Head of caudate nucleus (tissue), 42 donors: ENCODE measurements at places on chromosomes 11 and 22.

- no peak for DNase-seq
Observed at GRCh38 chr22:46584081-46584921, 35.9 kb upstream of the GRAMD4 start.

DNA sequence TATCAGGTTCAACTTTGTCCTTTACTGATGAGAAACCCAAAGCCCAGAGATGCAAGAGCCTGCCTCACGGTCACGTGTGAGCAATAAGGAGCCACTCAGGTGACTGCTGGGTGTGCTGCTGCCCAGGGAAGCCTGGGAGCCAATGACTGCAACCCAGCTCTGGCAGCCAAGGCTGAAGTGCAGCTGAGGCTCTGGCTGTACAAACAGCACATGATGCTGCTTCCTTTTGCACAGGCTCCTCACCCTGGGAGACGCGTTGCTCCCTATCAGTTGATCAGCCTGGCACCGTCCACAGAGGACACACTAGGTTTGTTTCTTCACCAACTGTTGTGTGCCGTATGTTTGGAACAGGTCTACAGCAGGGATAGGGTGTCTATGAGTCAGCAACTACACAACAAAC lies 168.7 kb downstream of the EFCAB6 start:
- DNase-seq, result no peak

DNA sequence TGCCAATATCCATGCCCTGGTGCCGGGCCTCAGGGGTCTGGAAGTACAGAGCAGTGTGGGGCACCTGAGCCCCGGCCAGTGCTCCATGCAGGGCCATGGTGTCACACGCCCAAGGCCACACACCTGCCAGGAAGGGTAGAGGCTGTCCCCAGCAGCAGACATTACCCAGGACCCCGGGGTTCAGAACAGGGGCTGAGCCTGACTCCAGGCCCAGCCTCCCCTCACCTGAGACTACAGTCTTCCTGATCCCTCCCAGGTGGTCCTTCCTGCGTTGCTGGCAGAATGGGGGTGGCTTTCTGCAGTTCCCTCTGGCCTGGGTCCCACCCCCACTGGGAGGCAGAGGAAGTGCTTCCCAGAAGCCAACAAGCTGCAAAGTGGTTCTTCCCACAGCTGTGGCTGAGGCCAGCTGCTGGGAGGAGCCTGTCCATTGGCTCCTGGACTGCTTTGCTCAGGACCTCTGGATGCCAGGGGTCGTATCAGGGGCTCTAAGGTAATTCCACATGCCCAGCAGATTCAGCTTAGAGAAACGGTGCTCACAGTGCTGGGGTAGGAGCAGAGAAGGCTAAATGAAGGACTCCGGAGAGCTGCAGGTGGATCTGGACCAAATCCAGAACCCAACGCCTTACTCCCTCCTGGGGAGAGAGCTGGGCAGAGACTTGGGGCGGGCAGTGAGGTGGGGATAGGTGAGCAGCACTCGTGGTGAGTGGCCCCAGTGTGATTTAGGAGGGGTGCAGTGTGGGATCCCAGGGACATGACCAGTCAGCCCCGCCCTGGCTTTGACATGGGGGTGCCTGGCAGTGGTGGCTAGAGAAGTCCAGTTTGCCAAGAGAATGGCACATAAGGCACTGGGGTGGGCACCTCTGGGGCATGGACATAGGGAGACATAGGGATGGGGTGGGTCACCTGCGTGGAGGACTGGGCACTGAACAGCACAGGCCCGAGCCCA lies 12.6 kb downstream of the TCIRG1 start:
- DNase-seq, result no peak

GRCh38 chr22:39068033-39068785 lies 8.9 kb upstream of the APOBEC3G start:
- no peak for DNase-seq

DNA sequence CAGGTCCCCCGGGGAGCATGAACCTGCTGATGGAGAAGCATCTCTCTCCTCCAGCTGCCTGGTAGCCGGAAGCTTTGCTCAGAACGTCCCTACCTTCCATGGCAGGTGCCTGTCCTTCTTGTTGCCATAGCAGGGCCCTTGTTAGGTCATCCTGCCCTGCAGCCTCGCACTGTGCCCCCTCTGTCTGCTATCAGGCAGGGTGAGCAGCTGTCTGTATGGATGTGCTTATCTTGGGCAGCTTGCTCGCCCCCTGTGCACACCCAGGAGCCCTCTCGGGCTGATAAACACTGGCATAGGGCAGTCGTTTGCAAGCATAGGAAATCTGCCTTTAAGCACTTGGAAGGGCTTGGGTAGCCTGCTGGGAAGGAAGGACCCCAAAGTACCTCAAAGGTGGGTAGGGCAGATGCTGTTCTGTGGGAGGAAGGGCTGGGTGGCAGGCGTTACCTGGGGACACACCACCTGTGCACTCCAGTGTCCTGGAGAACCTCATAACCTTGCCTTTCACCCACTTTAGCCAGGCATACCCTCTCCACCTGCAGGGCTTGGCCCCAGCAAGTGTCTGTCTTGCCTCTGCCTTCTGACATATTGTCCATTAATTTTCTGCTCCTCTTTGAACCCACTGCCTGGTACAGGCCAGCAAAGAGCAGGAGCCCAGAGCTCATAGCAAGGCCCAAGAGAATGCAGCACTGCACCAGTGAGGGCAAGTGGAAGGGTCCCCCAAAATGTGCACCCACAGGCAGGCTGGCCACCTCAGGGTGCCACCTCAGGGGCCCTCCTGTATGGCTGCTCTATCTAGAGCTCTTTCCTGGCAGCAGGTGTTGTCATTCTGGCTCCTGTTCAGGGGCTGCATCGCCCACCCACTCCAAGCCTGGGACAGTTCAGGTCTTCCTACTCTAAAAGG lies 8.0 kb upstream of the COMT start:
- DNase-seq, result no peak

DNA sequence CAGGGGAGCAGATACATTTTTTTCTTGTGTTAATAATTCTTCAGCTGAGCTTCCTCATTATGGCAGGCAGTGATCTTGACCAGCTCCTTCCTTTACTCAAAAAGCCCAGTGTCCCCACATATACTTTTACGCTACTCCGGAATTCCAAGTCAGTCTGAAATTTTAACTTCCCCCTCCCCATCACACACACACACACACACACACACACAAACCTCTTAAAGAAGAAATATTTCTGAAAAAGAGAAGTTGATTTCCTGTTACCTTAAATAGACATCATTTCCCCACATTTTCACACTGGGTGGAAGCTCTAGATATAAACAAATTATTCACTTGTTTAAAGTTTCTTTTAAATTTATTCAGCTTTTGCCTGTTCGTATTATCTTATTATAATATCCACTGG lies 113.9 kb downstream of the DBX1 start:
- DNase-seq, result no peak

DNA sequence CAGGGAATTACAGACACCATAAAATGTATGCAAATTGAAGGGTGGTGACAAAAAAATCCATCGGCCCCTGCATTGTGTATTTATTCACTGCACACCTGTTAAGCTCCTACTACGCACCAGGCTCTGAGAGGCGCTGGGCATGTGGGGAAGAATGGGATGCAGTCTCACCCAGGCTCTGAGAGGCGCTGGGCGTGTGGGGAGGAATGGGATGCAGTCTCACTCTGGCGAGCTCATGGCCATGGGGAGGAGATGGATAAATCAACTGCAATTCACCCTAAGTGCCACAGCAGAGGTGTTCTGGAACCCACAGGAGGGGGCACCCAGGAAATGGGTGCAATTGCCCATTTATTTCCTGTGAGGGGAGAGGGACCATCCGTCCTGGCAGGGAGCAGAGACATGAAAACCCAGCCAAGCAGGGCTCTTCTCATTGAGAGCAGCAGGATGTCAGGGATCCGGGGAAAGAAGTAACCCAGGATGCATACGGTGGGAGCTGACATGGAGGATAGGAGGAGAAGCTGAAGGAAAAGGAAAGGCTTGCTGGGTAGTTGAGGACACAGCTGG lies 798.7 kb downstream of the TBC1D22A start:
- DNase-seq, result no peak

- no peak for DNase-seq
Observed at GRCh38 chr11:118004543-118005223, 18.5 kb downstream of the IL10RA start.

DNA sequence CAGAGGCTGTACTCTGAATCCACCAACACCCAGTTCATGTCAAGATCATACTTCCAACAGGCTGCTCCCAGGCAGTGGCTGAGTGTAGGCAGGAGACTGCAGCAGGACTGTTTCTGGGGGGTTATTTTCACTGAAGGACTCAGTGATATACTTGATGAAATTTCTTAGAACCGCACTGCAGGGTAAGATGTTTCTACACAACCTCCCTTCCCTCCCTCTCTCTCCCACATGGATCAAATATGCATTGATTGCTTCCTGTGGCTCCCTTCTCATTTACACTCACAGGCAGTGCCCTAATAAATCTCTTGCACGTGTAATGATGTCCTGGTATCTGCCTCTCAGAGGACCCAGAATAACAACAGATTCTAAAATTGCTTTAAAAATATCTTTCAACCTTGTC lies 251.3 kb upstream of the CCDC179 start:
- DNase-seq, result no peak

GRCh38 chr11:95337972-95338429 lies 107.0 kb upstream of the SESN3 start:
- DNase-seq, result no peak

GRCh38 chr22:19991645-19992451 lies 24.8 kb downstream of the ARVCF start:
- peak; percentile 43 for DNase-seq

- peak; percentile 71 for DNase-seq
Observed at GRCh38 chr11:8192016-8192895, 23.4 kb upstream of the RIC3 start.

GRCh38 chr11:110631551-110631950 lies 80.7 kb downstream of the ARHGAP20 start:
- DNase-seq, result no peak

DNA sequence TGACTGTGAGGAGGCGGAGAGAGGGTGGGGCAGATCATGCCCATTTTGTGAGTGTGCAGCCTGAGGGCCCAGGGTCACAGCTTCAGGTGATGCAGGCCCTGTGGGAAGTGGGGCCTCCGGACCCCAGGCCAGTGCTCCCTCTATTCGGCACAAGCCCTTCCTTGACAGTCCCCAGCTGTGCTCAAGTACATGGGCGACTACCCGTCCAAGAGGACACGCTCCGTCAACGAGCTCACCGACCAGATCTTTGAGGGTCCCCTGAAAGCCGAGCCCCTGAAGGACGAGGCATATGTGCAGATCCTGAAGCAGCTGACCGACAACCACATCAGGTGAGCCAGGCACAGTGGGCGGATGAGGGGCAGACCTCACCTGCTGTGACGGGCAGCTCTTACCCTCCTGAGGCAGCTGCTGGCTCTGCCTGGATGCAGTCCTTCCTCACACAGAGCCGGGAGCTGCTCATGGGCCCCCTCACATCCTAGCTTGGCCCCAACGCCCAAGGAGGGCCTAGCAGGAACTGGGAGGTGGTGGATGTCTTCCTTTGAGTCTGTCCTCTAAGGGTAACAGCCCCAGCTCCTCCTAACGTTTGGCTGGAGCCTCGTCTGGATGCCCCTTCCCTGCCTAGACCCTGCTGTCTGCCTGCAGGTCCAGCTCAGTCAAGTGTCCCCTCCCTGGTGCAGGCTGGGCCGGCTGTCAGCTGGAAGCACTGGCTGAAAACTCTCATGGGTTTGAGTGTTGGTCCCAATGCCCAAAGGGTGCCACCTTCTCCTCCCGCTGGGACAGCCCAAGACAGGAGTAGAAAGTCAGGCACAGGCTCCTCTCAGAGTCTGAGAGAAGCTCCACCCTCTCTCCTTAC lies 76.1 kb downstream of the MYO7A start:
- no peak for DNase-seq

DNA sequence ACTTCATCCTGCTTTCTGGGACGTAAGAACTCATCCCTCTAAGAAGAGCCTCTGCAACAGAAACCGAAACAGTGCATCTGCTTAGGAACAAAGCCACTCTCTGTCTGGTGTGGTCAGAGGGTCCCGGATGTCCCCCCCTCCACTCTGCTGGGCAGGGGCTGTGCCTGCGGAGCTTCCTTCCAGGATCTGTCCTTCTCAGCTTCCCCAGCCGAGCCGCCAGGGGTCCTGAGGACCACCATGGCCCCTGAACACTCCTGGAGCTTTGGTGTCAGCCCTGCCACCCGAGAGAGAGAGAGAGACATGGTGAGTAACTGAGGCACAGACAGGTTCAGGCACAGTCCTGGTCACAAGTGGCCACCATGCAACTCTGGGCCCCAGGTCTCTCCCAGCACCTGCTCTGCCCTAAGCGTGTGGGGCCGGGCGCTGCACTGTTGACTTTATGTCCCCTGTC lies 24.4 kb upstream of the MGAT3 start:
- DNase-seq, result peak; percentile 55

- no peak for DNase-seq
Observed at GRCh38 chr11:62774407-62774806, 3.2 kb downstream of the TAF6L start.

GRCh38 chr11:46978005-46978491 lies 41.5 kb downstream of the CSTPP1 start:
- no peak for DNase-seq

- DNase-seq, result no peak
Observed at GRCh38 chr11:124837491-124837856, 27.8 kb upstream of the ROBO3 start.

- no peak for DNase-seq
Observed at GRCh38 chr11:9315078-9315688, 790 bp upstream of the TMEM41B start.

GRCh38 chr11:17753153-17753552 lies 18.6 kb downstream of the KCNC1 start:
- no peak for DNase-seq

- DNase-seq, result no peak
Observed at GRCh38 chr11:22177186-22177585, 15.7 kb upstream of the ANO5 start.

DNA sequence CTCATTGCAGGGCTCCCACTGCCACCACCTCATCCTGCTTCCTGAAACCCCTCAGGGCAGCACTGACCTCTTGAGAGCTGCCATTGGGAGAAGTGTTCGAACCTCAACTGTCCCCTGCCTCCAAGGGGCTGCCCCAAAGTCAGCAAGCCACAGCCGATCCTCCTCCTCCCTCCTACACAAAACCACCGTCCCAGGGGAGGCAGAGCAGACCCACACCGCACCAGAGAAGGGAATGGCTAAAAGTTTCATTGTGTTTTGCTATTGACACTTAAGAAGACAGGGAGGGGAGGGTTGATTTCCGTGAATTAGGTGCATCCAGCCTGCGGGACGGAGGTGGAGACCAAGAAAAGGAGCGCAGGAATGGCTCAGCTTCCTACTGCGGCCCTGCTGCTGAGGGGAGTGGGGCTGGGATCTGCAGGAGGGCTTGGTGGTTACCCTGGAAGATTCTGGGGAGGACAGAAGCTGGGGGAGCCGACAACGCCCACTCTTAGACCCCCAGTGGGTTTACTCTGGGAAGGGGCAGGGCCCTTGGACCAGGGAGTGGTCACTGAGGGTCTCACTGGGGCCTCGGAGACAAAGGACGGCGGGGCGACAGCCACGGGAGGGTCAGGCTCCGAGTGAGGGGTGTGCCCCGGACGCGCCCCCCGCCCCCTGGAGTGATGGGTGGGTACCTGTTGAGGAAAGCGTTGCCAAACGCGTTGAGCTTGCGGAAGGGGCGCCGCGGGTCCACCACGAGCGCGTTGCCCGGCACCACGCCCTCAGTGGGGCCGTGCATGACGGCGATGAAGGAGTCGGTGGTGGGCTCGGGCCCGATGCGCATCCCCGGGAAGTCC lies 815 bp downstream of the EHD1 start:
- no peak for DNase-seq

GRCh38 chr11:114151631-114152030 lies 92.1 kb downstream of the ZBTB16 start:
- DNase-seq, result no peak

GRCh38 chr11:72762641-72763304 lies 10.6 kb upstream of the ARAP1 start:
- no peak for DNase-seq
